ENCODE measurements at places on chromosomes 16 and 17.

DNA sequence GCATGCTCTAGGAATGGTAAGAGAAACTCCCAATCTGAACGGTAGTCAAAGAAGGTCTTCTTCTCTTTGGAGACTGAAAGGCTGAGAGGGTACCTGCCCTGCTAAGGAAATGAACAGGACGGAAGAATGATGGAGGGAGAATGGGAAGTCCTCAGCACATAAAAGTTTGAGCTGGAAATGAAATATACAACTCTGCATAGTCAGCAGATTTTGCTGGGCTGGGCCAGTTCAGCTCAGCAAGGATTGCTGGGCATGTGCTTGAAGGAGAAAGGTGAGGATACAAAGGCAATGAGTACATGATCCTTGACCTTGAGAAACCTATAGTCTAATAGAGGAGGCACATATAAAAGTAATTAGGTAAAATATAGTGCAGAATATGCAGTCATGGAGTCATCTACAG is 669.3 kb downstream of the MAF start:
- no peak for DNase-seq
- no peaks in the 10 kb centered on the region for H3K27me3 ChIP-seq
- no peaks in the 10 kb centered on the region for H3K36me3 ChIP-seq
- no peak overlapping the region for H3K4me3 ChIP-seq
- no peak overlapping the region for H3K27ac ChIP-seq
- no peaks in the 10 kb centered on the region for H3K4me1 ChIP-seq

DNA sequence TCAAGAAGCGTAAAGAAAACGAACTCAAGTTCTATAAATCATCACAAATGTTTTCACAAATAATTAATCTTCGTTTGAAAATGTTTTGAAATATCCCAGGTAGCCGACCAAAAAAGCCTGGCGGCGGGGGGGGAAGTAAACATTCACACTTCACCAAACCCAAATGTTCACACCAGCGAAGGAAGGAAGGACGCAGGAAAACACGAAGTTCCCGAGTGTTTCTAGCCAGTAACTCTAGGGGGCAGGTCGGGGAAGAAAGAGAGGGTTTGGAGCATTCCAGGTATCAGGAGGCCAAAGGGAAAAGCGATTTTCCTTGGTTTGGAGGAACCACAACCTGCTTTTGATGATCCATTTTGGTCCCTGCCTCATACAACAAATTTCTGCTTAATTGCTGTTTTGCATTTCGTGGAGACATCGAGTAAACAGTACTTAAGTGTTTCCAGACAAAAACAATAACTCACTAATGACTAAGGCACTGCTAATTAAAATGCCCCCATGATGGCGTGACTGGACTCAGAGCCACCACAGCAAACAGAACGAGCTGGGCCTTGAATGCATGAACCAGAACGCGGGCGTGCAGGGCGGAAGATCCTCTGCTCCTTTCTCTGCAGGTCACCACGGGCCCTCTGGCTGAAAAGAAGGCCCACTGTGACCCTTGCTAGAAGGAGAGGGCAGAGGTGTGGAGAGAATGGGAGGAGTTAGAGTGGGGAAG is 16.6 kb downstream of the ZFHX3 start:
- H3K27me3 ChIP-seq = no peaks in the 10 kb centered on the region
- no peak for DNase-seq
- no peak overlapping the region for H3K4me3 ChIP-seq
- peaks cover 2% of the 10 kb centered on the region for H3K36me3 ChIP-seq
- peak overlapping the region; percentile 77 for H3K27ac ChIP-seq
- peaks cover 86% of the 10 kb centered on the region for H3K4me1 ChIP-seq

DNA sequence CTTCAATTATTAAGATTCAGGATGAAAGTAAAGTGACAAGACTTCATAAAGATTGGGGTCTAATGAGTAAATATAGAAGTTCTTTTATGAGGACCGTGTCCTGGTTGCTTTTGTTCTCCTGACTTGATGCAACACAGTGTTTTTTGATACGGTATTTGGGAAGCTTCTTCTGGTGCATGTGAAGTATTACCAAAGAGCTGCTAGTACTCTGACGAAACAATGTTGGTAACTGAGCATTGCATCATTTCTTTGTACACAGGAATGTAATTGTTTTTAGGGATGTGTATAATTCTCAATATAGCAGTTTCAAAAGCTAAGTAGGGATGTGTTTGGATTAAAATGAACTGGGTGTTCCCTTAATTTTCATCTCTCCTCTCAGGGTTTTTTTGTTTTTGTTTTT is 15.9 kb downstream of the KPNB1 start:
- H3K36me3 ChIP-seq = peaks cover 38% of the 10 kb centered on the region
- H3K27ac ChIP-seq = peak overlapping the region; percentile 18
- DNase-seq = no peak

DNA sequence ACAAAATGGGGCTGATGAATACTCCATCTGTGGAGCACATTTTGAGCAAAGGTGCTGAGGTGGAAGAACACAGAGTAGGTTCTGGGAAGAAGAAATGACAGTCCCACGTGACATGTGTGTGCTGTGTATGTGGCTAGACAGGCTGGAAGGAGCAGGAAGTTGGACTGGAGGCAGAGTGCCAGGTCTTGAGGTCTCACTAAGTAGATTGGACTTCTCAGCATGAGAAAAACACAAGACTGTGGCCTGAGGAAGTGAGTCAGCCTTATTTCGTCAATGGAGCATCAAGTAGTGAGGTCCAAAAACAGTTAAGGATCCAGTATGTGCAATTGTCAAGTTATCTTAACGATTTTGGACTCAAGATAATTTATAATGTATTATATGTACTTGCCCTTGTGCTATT is 736.5 kb downstream of the KCNJ2 start:
- H3K27ac ChIP-seq = peak overlapping the region; percentile 93
- H3K27me3 ChIP-seq = no peaks in the 10 kb centered on the region
- no peak overlapping the region for H3K4me3 ChIP-seq
- peaks cover 7% of the 10 kb centered on the region for H3K36me3 ChIP-seq
- no peak for DNase-seq

- no peak overlapping the region for H3K4me3 ChIP-seq
- no peaks in the 10 kb centered on the region for H3K36me3 ChIP-seq
- peak overlapping the region; percentile 3 for H3K27ac ChIP-seq
- no peak for DNase-seq
These were observed 122.6 kb upstream of the RPL38 start for GRCh38 chr17:74080656-74081582.

GRCh38 chr16:53257001-53257400 is 177.3 kb upstream of the RBL2 start:
- H3K27ac ChIP-seq = peak overlapping the region; percentile 49
- peaks cover 40% of the 10 kb centered on the region for H3K36me3 ChIP-seq
- no peaks in the 10 kb centered on the region for H3K27me3 ChIP-seq
- peaks cover 18% of the 10 kb centered on the region for H3K4me1 ChIP-seq
- no peak overlapping the region for H3K4me3 ChIP-seq
- DNase-seq = no peak

- no peak within 1 kb of the TSS for H3K4me3 ChIP-seq
- H3K27me3 ChIP-seq = peaks cover 3% of the 10 kb centered on the region
- H3K4me1 ChIP-seq = no peaks in the 10 kb centered on the region
- H3K36me3 ChIP-seq = no peaks in the 10 kb centered on the region
- no peak within 1 kb of the TSS for H3K27ac ChIP-seq
- no peak for DNase-seq
These were observed at the start of gene MYH1 for GRCh38 chr17:10518271-10519037. MYH1 (minus strand) TSS chr17:10518542; CDS start chr17:10516642, 1,900 bp downstream.

DNA sequence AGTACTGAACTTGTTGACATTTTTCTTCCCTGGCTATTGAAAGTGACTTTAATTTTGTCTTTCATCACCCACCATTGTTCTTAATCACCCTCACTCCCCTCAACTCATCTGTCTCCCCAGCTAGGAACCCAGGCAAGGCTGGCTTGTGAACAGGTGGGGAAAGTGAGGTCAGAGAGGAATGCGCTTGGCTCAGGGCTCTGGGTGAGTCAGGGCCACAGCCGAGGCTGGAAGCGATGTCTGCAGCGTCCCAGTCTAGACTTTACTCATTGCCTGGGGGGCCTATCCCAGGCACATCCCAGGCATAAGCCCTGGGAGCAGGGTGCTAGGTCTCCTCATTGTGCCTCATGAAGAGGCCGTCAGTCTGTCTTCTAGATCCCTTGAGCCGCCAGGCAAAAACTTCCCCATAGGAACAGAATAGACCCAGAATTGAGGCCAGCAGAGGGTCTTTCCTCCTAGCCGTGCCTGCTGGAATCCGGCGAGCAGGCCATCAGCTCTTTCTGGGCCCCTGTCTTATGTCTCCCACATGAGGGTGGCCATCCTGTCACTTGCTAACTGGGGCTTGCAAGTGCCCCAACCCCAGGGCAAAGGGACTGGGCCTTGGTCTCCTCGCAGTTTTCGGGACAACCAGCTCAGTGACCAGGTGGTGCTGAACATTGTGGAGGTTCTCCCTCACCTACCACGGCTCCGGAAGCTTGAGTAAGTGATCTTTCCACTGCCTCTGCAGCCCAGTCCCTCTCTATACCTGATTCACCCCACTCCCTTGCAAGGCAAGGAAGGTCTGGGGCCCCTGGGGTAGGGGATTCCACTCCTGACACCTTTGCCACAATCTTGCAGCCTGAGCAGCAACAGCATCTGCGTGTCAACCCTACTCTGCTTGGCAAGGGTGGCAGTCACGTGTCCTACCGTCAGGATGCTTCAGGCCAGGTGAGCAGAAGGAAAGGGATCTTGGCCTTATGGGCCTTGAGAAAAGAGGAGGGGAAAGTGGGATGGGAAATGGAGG is 40.1 kb downstream of the NLRC5 start:
- peaks cover 6% of the 10 kb centered on the region for H3K4me1 ChIP-seq
- DNase-seq = peak; percentile 59
- H3K27ac ChIP-seq = no peak overlapping the region
- H3K27me3 ChIP-seq = no peaks in the 10 kb centered on the region
- H3K4me3 ChIP-seq = no peak overlapping the region

DNA sequence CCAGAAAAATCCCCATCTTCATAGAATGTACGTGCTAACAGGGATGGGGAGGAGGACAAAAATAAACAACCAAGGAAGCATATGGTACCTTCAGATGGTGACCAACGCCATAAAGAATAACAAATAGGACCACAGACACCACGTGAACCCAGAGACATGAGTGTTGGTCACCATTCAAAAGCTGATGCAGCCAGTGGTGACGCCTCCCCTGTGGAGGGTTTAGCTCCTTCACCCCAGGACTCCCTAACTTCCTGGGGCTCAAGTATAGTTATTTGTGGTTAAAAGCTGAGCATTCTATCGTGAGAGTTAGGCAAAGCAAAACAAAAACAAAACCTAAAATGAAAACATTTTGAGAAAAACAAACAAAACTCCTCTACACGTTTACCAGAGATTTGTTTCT is 184.7 kb downstream of the SOX9 start:
- no peak overlapping the region for H3K27ac ChIP-seq
- peaks cover 19% of the 10 kb centered on the region for H3K27me3 ChIP-seq
- DNase-seq = no peak
- H3K36me3 ChIP-seq = no peaks in the 10 kb centered on the region

DNA sequence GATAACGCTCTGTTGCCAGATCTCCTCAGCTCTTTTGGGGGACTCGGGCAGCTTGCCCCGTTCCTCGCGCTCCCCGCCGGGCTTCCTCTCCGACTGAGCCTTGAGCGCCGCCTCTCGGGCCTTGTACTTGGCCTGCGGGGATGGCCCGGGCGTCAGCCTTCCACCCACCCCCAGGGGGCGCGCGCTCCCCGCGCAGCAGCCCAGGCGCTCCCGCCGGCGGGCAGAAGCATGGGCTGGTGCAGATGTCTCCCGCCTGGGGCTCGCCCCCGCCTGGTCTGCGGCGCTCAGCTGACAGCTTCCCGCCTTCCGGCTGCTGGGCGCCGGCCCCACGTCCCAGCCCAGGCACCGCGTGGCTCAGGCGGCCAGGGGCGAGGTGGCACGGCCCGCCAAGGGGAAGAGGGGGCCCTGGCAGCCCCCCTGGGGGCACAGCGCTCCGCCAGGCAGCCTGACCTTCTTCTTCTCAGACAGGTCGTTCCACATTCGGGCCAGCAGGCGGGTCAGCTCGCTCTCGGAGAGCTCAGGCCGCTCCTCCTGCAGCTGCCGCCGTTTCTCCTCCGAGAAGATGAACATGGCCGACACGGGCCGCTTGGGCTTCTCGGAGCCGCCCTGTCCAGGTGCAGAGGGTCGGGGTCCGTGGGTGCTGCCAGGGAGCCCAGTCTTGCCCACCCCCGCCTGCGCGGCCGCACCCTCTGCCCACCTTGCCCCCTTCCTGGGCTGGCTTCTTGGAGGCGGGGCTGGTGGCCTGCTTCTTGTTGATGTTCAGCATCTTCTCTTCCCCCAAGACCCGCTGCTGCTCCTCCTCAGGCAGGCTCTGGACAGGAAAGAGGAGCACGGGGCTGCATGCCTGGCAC is 8.9 kb downstream of the UBTF start:
- H3K36me3 ChIP-seq = peaks cover 30% of the 10 kb centered on the region
- H3K27ac ChIP-seq = peak overlapping the region; percentile 85
- H3K4me1 ChIP-seq = no peaks in the 10 kb centered on the region
- DNase-seq = peak; percentile 95
- H3K4me3 ChIP-seq = no peak overlapping the region
- H3K27me3 ChIP-seq = no peaks in the 10 kb centered on the region

DNA sequence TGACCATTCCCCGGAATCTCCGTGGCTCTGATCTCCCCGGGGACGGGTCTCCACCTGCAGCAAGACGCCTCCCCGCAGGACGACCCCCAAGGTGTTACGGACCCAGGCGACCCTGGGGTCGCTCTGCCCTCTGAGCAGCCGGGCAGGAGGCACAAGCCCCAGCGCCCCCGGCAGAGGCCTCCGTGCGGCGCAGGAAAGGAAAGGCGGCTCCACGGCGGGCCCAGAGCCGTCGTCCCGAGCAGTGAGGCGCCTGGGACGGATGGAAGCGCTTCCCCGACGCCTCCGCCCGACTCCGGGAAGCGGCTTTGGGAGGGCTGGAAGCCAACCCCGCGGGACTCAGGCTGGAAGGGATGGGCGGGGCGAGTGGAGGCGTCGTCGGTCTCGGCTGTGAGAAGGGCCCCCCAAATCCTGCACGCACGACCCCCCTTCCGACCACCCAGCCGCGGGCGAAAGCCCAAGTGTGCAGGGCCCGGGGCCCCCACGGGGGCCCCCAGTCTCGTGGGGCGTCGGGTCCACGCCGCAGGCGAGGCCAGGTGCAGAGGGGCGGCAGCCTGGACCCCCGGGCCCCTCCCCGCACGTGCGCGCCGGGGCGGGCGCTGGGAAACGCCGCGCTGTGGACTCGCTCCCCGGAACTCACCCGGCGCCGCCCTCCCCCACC is 32.7 kb upstream of the RPH3AL start:
- DNase-seq = no peak
- peak overlapping the region; percentile 58 for H3K4me3 ChIP-seq
- no peak overlapping the region for H3K27ac ChIP-seq
- H3K4me1 ChIP-seq = peaks cover 31% of the 10 kb centered on the region

DNA sequence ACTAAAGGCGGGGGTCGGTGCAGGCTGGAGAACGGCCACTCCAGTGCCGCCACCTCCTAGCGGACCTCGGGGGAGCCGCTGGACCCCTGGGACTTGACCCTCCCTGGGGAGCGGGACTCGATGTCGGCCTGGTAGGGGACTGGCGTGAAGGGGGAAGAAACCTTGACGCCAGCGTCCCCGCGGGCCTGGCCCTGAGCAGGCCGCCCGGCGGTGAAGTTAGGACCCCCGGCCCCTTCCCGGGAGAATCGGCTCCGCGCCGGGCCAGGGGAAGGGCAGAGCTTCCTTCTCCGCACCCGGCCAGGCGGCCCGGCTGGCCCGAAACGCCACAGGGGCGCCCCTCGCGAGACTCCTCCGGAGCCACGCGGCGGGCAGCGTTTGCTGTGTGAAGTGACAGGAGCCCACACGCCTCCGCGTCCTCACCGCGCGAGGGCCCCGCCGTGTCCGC is 389 bp downstream of the DUS1L start:
- H3K27me3 ChIP-seq = no peaks in the 10 kb centered on the region
- peaks cover 15% of the 10 kb centered on the region for H3K4me1 ChIP-seq
- no peak for DNase-seq
- peak overlapping the region; percentile 64 for H3K4me3 ChIP-seq
- peaks cover under 1% of the 10 kb centered on the region for H3K36me3 ChIP-seq
- H3K27ac ChIP-seq = no peak overlapping the region
